ENCODE measurements at places on chromosomes 2 and 18.

DNA sequence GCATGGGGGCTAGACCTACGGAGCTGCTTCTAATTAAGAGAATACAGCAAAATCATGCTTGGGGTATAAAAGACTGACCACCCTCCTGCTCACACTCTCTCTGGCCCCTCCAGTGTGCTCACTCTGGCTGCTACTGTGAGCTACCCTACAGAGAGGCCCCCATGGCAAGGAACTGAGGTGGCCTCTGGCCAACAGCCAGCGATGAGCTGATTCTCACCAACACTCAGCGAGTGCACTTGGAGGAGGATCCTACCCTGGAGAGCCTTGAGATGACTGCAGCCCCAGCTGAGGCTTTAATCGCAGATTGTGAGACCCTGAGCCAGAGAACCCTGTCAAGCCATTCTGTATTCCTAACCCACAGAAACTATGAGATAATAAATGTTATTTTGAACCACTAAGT is 88.2 kb downstream of the GFPT1 start:
- DNase-seq, result no peak

- DNase-seq, result peak; percentile 33
These were observed at the start of gene ERFE for GRCh38 chr2:238158509-238159070. ERFE (plus strand) TSS chr2:238158970; CDS start chr2:238159008, 38 bp downstream.

DNA sequence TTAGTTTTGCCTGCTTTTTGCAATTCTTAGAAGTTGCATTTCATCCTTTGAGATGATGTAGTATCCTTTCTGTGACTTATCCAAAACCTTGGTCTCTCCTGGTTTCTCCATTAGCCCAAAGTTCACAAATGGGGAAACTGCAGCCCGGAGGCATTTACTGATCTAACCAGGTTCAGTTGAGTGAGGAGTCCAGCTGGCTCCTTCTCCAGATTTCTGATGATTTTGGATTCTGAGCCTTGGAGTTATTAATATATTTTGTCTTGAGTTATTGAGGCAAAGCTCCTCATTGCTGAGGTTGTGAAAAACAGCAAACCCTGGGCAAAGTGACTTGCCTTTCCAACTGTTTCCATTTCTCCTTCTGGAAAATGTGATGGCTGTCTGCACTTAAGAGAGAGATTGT is 1.7 kb downstream of the SLC1A4 start:
- no peak for DNase-seq

- no peak for DNase-seq
These were observed 80.7 kb upstream of the LDLRAD4 start for GRCh38 chr18:13137670-13138419.

GRCh38 chr2:12787891-12788801 is 71.4 kb downstream of the TRIB2 start:
- DNase-seq, result no peak

- DNase-seq, result no peak
These were observed 7.4 kb downstream of the DNAJB2 start for GRCh38 chr2:219286436-219287115.

DNA sequence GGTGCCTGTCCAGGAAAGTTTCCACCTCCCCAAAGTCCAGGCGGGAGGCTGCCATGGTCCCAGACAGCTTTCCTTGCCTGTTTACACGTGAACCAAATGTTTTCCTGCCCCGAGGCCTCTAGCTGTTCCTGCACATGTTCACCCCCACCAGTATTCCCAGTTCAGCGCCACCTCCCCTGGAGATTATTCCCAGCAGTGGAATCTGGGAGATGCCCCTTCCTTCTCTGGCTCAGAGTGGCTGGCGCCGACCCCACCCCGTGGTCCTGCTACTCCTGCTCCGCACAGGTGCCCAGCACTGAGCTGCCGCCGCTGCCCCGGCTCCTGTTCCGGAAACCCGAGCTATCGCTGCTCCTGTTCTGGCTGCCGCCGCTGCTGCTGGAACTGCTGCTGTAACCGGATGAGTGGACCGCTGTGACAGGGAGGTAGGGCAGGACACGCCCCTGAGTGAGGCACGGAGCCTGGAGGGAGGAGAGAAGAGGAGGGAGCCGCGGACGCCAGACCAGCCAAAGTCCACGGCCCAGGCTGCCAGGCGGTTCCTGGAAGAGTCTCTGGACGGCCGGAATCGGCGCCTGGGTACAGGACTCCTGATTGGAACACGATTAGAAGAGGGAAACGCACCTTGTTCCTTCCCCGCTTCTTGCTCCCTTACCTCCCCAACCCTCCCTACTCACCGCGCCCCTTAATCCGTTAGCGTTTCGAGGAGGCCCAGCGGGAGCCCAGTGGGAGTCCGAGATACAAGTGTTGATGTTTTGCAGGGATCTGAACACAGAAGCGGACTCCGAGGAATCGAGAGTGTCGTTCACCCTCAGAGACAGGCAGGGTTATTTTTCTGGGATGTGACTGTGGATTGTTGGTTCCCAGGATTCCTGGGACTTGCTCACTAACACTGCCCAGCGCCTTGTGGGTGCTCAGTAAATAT is at the start of gene PDE11A:
PDE11A (minus strand) TSS at position 395 of the 919 bp plus-strand sequence; CDS start at position 55, 340 bp downstream.
- peak; percentile 68 for DNase-seq

DNA sequence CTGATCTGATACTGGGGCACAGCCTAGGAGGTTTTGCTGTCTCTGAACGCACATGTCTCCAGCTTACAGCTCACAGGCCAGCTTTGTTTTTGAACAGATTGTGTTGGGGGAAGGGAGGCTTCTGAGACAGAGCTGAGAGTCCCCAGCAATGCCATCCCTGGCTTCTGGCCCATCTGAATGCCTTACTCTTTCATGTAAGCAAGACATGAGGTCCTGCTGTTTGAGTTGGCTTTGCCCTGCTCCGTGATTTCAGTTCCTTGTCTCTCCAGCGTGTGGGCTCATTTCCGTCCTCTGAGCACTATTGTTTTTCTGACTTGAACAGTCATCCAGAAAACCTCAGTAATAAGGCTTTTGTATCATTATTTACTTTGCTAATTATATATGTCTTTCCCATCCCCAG is 194.9 kb upstream of the TNP1 start:
- DNase-seq, result peak; percentile 86

DNA sequence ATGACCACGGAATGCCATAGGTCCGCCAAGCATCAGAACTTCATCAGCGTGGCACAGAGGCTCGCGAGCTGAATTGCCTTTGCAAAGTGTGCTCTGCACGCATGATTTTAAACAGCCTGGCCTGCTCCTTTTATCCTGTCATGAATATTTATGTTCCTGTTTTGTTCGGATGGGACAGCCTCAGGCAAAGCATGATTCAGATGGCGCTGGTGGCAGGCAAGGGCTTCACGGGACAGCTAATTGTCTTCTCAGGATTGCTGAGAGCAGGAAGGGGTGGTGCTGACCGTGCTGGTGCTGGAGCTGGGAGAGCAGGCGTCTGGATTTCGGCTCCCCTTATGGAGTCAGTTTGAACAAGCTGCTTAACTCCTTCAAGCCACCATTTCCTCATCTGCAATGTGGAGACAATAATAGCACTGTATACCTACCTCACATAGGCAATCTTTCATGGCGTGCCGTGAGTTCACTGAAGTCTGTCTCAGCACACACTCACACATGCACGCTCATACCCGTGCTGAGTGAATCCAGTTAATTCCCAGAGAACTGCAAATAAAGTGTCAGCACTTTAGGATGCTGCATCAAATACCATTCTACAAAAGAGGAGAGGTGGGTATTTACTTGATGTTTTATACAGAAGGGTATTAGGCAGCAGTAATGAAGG is 79.7 kb upstream of the APCDD1 start:
- DNase-seq, result no peak

DNA sequence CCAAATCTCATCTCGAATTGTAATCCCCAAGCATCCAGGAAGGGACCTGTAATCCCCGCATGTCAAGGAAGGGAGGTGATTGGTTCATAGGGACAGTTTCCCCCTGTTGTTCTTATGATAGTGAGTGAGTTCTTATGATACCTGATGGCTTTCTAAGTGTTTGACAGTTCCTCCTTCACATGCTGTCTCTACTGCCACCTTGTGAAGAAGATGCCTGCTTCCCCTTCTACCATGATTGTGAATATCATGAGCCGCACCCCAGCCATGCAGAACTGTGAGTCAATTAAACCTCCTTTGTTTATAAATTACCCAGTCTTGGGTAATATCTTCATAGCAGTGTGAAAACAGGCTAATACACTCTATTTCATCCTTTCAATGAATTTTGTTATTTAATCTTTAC is 446.7 kb downstream of the RNF144A start:
- DNase-seq, result no peak

DNA sequence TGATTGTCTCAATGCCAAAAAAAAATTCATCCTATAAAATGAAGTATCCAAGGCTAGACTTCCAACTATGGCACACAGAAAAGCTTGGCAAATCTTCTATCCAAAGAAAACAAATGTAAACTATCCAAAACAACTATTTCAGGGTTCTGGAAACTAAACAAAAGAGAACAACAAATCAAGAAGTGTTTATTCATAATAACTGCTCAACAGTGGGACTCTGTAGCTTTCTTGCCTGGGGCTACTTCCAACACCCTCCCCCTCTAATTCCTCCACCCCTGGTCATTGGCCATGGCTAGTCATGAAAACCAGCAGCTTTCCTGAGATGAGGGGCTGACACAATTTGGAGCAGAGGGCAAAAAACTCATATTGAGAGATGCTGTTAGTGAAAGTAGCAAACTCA is 107.0 kb downstream of the EXOC6B start:
- no peak for DNase-seq

- DNase-seq, result no peak
These were observed 643.0 kb upstream of the FAM98A start for GRCh38 chr2:34241905-34242762.

- DNase-seq, result no peak
These were observed 2.3 kb downstream of the FKBP1B start for GRCh38 chr2:24051833-24052232.

- DNase-seq, result no peak
These were observed 128.2 kb downstream of the AKAIN1 start for GRCh38 chr18:5068851-5069250.

GRCh38 chr2:151071382-151071781 is 190.3 kb downstream of the RBM43 start:
- DNase-seq, result no peak

DNA sequence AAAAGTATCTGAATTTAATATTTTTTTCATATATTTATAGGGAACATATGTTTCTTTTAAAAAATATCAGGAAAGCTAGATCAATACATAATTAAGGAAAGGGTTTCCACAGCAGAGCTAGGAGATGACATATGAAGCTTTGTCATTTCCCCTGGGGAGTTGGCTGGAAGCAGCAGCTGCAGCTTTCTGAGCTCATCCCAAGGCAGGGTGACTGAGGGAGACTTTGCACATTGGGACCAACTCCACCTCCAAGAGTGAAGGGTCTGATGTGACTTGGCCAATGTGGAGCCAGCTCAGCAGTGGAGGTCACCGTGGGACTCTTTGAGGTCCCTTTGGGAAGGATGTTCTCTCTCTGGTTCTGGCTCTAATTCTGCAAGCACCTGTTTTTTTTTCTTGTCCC is 315.1 kb downstream of the RDH14 start:
- no peak for DNase-seq

DNA sequence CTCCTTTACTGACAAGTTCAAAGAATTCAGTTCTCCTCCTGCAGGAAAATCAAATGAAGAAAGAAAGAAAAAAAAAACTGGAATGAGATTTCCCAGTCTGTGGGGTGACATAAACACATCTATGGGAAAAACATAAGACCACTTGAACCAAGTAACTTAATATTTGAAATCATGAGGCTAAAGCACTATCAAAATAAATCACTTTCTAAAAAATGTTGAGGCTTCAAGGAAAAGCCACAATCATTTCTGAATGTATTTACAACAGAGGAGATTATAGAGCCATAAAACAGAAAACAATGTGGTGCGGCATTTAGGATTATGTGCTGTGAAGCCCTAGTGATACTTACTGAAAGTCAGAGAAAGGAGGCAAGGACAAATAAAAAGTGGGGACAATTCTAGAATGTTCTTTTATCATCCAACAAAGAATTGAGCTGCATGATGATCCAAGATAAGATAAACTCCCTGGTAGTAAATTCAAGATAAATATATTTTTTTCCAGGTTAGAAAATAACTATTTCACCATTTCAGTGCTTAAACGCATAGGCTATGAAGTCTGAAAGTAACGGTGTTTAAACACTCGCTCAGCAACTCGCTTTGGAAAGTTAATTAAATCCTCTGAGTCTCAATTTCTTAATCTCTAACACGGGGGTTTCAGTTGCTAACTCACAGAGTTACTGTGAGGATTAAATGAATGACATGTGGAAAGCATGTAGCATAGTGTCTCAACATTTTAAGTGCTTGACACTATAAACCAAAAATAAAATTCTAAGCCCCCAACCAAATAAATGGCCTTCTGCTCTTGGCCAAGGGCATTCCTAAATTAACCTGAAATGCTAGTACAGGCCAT is 288.5 kb downstream of the AGPS start:
- no peak for DNase-seq

DNA sequence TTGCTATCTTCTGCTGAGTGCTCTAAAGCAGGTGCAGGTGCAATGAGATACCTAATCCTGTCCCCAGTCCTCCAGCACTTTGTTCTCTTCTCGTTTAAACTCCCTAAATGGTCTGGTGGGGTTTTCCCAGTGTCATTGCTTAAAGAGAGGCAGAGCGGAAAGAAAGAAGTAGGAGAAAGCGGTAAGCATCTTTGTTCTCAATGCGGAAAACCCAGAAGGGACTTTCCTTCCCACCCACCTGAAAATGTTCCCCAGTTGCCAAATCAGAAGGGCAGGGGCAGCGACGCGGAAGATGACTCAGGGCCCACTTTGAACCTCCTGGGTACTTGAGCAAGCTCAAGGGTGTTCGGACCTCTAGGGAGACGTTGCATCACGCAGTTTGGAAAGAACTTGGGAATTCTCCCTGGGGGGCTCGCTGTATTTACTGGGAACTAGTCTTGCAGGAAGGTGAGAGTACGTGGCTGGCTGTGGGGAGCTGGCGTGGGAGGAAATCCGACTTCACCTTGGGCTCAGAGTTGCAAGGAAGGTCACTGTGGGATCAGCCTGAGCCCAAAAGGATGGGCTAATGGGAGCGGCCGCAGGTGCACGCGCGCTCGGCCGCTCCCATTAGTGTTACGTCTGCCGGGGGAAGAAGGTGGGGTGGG is 589 bp upstream of the SGPP2 start:
- DNase-seq, result peak; percentile 43

GRCh38 chr18:79640064-79640672 is 39.4 kb upstream of the CTDP1 start:
- DNase-seq, result no peak

DNA sequence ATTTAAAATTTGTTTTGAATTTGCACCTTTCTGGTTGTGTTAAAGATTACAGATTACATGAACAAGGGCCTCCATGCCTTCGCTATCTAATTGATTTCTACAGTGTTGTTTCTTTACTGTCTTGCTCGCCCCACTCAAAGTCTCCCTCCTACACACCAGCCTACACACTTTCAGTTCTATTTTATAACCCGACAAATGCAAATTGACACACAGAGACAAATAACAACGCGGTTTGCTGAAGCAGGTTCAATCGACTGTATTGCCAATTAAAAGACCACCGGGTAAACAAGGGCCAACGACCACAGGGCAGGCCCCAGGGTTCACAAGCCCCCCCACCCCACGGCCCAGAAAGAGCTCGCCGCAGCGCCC is 869 bp downstream of the STARD7 start:
- DNase-seq, result no peak

Measured in NCI-H1105 treated with DMSO at 0.1 percent for 48 hours (cell line).